ENCODE measurements at places on chromosomes 6 and 20.

DNA sequence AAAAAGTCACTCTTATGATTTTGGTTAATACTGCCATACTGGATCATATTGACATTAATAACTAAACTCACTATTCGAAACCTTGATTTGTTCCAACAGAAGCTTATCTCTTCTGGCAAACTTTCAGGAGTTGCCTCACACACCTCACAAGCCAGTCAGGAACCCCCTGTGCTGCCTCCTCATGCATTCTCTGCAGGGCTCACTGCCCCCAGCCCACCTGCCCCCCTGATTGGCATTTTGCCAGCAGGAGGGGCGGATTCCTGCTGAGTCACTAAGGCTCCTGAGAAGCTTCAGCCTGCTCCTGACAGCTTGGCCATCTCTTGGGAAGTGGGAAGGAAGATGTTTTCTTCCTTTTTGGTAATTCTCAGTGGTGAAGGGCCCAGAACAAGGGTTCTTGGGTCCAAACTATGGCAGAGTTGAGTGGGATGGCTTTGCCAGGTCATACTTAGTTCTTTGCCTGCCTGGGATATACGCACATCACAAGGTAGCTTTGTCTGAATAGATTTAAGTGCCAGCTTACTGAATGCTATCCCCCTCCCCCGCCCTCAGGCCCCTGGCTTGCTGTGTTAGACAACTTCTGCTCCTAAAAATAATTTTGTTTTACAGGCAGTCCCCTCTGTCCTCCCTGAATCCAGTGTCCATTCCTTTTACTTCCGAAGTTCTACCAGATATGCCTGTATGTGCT, 31.4 kb downstream of the SLC35F1 start:
- DNase-seq, result no peak

GRCh38 chr20:57813509-57814269, 103.9 kb upstream of the PMEPA1 start:
- no peak for DNase-seq

GRCh38 chr6:7479801-7480266, 61.6 kb upstream of the DSP start:
- peak; percentile 34 for DNase-seq

DNA sequence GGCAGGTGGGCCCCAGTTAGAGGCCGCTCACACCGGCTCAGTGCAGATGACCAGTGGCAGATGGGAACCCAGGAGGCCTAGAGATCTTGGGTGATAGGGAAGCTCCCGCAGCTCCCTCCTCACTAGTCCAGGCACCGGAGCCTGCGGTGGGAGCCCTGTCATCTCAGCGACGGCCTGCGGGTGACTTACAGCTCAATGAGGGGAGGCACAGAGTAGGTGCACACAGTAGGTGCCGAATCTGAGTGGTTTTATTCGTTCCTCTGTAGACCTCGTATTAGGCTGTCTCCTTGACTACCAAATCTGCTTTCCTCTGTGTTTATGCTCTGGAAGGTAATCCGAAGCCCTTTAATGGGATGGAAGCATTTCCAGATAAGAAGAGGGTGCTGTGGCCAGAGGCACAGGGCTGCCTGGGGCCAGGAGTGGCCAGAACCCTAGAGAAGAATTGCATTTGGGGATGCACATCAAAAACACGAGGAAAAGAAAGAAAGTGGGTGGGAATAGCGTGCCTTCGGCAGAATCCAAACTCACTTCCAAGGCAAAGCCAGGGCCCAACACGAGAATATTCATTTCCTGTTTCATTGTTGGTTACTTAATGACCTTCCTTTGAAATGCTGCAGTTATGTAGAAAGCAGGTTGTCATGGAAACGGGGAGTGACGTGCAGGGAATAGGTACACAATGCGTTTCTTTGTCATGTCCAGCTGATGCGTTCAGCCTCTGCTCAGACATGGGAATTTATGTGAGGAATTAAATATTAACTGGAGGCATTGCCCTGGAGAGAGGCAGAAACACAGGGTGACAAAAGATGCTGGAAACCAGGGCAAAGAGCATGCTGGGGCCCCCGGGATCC, 24.7 kb downstream of the MYT1 start:
- no peak for DNase-seq

GRCh38 chr20:8305449-8305978, 173.4 kb downstream of the PLCB1 start:
- no peak for DNase-seq

Data from vagina (tissue), 2 donors.